ENCODE measurements at places on chromosomes 12 and 14.

GRCh38 chr14:105855893-105856675, 329.7 kb downstream of the TMEM121 start:
- no peak for DNase-seq

DNA sequence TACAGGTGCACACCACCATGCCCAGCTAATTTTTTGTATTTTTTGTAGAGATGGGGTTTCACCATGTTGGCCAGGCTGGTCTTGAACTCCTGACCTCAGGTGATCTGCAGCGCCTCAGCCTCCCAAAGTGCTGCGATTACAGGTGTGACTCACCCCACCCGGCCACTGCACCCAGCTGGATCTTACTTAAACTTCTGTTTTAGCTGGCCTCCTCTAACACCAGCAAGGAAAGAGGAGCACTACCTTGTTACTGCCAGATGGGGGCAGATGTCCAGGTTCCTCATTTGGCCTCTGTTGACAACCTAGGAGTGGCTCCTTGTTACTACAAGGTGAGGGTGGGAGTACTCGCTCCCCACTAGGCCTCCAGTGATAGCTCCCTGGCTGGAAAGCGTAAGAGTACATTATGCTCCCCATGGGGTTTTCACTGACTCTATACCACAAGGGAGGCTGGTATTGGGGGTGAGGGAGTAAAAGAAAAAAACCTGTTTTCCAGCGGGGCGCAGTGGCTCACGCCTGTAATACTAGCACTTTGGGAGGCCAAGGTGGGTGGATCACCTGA, 13.2 kb upstream of the ARF6 start:
- peak; percentile 60 for DNase-seq

DNA sequence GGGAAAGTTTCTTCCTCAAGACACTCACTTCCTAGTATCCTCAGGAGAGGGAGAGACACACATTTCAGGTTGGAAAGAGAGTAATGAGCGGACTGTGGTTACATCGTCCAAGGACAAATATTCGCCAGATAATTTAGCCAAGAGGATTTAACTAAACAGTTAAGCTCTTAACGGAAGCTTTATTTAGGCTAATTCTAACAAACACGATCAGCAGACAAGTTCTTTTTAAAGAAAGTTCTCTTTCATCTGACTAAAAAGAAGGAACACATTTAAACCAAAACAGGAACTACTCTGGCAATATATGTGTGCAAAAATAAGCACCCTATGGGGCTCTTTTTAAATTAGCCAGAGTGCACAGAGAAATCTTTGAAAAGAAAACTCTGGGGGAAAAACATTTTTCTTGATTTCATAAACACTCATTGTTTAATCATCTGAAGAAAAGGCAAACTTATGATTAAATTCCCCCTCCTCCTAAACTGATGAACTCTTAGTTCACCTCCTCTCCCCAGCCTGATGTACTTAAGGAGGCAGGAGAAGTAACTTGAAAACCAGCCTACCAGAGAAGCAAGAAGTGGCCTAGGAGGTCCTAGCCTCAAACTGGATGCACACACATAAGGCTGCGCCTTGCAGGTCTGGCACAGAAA, 13.3 kb upstream of the BTG1 start:
- no peak for DNase-seq

GRCh38 chr12:109725321-109726105, 11.9 kb downstream of the FAM222A start:
- no peak for DNase-seq

DNA sequence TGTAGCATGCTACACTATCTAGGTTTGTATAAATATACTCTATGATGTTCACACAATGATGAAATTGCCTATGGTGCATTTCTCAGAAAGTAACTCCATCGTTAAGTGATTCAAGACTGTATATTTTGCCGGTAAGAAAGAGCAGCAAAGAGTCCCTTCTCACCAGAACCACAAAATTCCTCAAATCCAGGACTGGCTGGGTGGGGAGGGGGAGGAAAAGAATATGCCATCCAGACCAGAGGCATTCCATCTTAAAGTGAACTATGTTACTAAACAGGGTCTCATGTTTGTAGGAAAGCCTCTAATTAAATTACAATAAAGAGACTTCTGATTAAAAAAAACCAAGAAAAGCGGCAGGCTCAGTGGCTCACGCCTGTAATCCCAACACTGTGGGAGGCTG, 11.5 kb downstream of the UBE2N start:
- DNase-seq = no peak

DNA sequence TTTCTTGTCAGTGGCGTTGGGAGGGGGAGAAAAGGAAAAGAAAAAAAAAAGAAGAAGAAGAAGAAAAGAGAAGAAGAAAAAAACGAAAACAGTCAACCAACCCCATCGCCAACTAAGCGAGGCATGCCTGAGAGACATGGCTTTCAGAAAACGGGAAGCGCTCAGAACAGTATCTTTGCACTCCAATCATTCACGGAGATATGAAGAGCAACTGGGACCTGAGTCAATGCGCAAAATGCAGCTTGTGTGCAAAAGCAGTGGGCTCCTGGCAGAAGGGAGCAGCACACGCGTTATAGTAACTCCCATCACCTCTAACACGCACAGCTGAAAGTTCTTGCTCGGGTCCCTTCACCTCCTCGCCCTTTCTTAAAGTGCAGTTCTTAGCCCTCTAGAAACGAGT, 1.9 kb downstream of the ASCL1 start:
- DNase-seq = no peak

DNA sequence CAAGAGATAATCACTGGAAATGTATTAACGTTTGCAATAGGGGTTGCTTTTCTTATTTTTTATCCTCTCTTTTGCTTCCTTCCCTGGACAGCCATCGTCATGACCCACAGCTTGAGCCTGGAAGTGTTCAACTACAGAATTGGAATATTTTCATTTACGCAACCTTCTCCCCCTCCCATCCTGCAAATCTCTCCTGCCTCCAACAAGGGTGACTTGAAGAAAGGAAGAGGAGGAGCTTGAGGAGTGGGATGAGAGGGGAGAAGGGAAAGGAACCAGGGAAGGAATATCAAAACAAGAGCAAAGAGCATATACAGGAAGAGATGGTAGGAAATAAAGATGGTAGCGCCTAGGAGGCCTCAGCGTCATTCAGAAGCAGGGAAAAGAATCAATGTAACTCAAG, 1.6 kb upstream of the MANSC4 start:
- no peak for DNase-seq

GRCh38 chr12:127422935-127423566, 843.9 kb upstream of the TMEM132C start:
- DNase-seq = no peak

DNA sequence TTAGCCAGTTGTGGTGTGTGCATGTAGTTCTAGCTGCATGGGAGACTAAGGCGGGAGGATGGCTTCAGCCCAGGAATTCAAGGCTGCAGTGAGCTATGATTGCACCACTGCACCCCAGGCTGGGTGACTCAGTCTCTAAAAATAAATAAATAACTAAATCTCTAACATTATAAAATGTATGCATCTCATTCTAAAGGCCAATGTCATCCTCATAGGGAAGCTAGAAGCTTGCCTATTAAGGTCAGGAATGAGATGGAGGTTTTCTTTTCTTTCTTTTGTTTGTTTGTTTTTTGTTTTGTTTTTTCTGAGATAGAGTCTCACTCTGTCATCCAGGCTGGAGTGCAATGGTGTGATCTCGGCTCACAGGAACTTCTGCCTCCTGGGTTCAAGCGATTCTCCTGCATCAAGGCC, 48.8 kb upstream of the PAPLN start:
- DNase-seq = no peak

DNA sequence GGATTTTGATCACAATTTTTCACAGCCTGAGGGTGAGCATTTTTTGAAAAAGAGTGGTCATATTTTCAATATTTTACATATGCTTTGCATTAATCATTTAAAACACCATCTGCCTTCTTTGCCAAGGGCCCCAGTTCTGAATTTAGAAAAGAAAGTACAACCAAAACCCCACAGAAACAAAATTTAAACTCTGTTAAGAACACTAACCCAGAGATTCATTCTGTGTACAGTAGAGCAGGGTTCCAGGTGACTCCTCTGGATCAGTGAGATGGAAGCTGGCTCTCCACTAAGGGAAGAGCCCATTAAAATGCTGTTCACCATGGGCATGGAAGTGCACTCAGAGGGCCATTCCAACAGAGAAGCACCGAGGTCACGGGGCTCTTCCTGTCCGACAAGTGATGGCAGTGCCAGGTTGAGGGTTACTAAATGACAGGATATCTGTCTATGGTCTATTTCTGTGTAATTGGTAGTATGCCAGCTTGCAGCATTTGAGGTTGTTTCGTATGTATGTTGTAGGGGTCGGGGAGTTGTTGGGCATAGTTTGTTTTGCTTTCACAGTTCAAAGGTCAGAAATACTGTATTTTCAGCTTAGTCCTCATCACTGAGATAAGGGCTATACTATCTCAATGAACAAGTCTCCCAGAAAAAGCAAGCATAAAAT, 95.9 kb downstream of the SLC35F4 start:
- DNase-seq = no peak

DNA sequence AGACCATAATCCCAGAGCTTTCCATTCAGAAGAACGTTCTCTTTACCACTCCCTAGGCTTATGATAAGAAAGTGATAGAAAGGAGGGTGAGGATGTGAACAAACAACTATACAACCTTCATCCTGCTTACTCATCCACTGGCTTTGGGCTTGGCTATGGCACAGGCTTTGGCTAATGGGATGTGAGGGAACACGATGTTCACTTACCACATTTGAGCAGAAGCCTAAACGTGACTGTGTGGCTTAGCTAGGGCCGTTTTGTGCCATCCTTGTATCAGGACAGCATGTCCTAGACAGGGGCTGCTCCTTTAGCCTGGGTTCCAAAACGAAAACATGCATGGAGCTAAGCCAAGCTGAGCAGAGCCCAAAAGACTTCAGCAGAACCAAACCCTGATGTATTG, 118.6 kb upstream of the CCDC175 start:
- DNase-seq = no peak

GRCh38 chr12:59079472-59079871, 159.2 kb upstream of the LRIG3 start:
- no peak for DNase-seq

- no peak for DNase-seq
Measured at GRCh38 chr14:31205681-31206535, 1.7 kb downstream of the HECTD1 start.

DNA sequence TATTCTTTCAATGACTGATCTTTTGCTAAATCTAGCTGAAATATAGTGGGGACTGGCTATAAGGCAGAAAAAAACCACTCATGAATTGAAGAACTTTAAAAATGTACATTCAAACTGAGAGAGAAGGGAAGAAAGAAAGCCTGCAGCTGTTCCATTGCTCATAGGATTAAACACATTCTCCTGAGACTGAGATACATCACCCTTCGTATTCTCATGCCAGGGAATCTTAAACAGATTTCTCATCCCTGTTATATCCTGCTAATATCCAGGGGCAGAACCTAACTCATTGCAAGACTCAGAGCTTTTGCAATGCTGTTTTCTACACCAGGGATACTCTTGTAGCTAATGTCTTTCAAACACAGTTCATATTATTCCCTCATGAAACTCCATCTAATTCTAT, 67.2 kb upstream of the ACSS3 start:
- DNase-seq = no peak

DNA sequence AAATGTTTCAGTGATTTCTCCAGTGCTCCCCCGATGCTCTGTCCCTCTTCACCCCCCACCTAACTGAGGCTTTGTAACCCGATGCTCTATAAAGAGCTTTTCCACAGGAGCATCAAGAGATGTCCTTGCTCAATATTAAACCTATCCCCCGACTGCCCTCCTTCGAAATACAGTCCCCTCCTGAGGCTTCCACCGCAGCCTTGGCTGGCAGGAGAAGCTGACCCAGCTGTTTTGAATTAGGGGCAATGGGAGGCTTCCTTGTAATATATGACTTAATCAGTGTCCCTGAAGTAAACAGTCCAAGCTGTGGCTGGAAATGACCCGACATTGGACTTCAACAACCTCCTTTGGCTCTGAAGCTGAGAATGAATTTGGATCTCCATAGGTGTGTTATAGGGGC, 62.4 kb downstream of the TMEM30B start:
- no peak for DNase-seq

GRCh38 chr14:101917413-101918017, 46.9 kb upstream of the DYNC1H1 start:
- no peak for DNase-seq

GRCh38 chr12:108135627-108136026, 6.5 kb downstream of the WSCD2 start:
- no peak for DNase-seq

- DNase-seq = no peak
Measured at GRCh38 chr14:19743256-19743655, at the start of gene OR4Q3. TSS of gene OR4Q3 (plus strand) at chr14:19743571.

- DNase-seq = peak; percentile 59
Measured at GRCh38 chr12:46209914-46210872, 58.6 kb downstream of the SLC38A1 start.

DNA sequence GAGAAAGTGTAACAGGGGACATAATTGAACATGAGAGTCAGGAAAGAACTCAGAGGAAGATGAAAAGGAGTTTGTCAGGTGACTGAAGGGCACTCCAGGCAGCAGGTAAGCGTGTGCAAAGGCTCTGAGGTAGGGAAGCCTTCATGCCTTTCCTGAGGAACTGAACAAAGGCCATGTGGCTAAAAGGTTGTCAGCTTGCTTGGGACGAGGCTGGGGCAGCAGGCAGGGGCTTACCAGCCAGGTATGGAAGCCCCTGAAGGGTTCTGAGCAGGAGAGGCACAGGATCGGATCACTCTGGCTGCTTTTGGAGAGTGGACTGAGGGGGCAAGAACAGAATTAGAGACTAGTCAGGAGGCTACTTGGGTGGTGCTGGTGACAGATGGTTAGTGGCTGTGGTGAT, 5.2 kb downstream of the LPCAT3 start:
- DNase-seq = no peak

DNA sequence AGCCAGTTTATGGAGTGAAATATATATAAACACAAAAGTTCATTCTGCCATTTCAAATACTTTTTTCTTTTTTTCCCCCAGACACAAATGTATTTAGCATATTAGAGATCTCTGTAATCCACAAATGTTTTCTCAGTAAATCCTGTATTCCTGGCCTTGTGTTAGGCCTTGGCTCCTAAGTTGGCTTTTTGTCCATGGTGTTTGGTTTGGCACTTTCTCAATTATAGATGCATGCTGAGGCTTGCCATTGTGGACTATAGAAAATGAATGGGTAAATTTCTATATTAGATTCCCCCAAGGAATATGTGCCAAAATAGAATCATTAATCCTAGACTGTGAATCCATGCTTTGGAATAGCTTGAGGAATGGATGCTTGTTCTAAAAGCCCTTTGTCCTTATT, 17.0 kb downstream of the RIC8B start:
- DNase-seq = no peak

DNA sequence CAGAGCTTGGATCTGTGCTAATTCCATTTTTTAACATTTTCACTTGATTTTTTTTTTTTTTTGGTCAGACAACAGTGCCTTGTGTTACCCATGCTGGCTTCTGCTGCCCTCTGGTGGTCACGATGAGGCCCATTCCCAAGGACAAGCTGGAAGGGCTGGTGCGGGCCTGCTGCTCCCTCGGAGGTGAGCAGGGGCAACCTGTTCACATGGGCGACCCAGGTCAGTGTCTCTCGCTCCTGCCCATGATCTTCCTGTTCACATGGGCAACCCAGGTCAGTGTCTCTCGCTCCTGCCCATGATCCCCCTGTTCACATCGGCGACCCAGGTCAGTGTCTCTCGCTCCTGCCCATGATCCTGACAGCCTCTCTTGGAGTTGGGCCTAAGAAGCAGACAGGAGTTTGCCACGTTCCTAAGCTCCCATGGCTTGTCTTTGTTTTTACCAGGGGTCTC, 59.4 kb downstream of the DGLUCY start:
- peak; percentile 84 for DNase-seq
